ENCODE measurements at places on chromosomes 2 and 18. TPM values are rescaled to one million over a fixed set of nuclear protein-coding genes. Genes with fewer than 3 reads are reported as not detected.

DNA sequence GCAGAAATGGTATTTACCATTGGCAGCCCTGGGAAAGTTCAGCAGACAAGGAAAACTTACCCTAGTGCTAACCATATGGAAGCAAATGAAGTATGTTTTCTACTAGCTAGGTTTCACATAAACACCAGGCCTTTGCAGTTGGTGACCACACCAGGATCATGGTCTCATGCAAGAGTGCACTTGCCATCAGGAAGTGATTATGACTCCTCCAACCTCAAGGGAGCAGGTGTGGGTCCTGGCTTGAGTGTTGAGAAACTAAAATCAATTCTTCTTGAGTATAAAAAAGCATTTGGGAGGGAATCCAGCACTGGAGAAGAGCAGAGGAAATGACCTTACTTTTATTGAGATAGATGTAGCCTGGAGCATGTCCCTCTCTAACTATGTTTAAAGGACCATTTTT is 56.8 kb upstream of the SPAG16 start:
- DNase-seq: no peak

DNA sequence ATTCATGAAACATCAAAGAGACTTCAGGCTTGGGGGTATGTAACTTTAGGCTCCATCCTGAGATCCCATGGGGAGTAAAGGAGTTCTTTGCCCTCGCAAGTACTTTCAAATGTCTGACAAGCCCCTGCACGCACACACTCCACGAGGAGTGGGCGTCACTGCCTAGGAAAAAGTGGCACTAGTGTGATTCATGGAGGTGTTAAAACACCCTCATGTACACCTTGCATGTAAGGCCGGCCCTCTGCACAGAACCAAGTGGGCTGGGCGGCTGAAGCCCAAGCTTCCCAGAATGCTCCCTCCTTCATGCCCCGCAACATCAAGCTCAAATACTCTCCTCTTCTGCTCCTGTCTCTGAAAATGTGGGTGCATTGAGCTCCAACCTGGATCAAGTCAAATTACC is 7.8 kb downstream of the HS1BP3 start:
- no peak for DNase-seq

DNA sequence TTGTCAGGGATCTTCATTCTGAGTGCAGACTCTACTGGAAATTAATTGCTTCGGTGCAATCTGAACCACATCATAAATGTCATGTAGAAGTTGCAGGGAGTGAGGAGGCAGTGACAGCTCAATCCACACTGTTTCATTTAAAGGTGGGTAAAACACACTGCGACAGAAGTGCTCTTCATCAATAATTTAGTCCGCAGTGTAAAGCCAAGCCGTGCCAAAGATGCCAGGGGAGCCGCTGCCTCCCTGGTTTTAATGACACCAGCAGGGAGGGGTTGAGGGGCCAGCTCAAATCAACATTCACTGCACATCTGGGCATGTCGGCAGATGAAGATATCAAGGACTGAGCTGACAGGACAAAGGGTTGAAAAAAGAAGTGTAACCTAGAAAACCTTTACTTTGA is 305.7 kb upstream of the VRK2 start:
- DNase-seq: no peak

DNA sequence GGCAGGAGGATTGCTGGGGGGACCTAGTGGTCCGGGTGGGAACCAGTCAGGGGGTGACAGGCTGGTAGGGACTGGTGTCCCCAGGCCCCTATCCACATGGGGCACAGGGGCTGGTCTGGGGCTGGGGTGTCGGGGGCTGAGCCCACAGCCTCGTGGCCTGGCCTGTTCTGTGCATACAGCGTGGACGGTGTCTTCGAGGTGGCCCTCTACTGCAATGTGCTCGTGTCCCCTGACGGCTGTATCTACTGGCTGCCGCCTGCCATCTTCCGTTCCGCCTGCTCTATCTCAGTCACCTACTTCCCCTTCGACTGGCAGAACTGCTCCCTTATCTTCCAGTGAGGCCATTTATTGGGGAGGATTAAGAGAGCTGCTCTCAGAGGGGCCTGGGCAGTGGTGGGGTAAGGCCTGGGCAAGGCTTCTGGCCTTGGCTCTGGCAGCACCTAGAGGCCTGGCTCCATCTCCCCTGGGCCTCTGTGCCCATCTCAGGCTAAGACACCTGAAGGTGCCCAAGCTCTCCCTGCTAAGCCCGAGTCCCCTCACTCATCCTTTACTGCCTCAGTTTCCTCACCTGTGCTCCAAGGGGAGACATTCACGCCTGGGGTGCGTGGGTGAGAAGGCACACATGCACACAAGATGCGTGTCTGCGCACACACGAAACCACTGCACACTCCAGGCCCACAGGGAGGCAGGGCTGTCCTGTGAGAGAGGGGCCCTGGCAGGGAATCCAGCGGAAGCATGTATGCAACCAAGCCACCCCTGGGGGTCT is 1.9 kb downstream of the CHRNG start:
- DNase-seq: no peak

- DNase-seq: no peak
Measured at GRCh38 chr2:235951493-235951892, 216.7 kb downstream of the GBX2 start.

- DNase-seq: no peak
Measured at GRCh38 chr2:203650860-203651613, 55.4 kb upstream of the CD28 start.

DNA sequence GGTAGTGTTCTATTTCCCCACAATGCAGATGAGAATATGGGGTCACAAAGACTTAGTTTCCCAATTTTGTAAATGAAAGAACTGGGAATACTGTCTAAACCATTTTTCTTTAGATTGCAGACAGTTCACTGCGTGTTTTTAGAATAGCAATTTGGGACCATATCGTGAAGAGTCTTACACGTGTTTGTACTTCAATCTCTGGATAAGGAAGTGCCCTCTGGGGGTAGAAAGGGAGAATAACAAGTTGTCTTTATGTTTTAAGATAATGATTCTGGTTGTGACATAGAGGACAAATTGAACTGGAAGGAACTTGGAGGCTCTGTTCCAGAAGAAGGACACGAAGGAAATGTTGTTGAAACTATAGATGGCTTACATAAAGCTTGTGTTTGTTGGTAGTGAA is 457.7 kb downstream of the CBLN2 start:
- DNase-seq: no peak

DNA sequence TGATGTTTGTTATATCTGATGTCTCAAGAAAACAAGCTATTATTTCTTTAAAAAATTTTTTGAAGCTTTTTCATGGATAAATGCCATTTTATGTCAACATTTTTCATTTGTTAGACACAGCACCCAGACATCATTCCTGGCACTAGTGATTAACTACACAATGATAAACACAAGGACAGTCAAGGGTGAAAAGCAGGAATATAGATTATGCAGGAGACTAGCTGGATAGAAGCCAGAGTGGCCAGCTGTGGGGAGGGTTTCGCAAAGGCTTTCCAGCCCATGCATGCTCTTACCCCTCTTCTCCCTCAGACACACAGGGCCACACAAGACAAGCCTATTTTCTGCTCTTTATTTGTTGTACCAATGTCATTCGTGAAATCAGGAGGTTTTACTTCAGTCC is 127.1 kb upstream of the TTC39C start:
- DNase-seq: no peak

- no peak for DNase-seq
Measured at GRCh38 chr2:214052235-214052634, 358.6 kb upstream of the VWC2L start.

DNA sequence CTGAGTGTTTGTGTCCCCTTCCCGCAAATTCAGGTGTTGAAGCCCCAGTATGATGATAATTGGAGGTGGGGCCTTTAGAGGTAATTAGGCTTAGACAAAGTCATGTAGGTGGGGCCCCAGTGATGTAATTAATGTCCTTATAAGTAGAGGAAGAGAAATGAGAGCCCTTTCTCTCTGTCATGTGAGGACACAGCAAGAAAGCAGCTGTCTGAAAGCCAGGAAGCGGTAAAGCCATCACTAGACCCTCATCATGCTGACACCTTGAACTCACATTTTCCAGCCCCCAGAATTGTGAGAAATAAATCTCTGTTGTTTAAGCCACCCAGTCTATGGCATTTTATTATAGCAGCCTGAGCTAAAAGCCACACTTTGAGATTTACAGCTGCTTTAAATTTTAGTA is 1580.0 kb downstream of the LRP1B start:
- DNase-seq: no peak

- DNase-seq: no peak
Measured at GRCh38 chr2:36569267-36569856, 28.6 kb downstream of the FEZ2 start.

- DNase-seq: no peak
Measured at GRCh38 chr18:32469691-32470459, 807 bp downstream of the GAREM1 start.

DNA sequence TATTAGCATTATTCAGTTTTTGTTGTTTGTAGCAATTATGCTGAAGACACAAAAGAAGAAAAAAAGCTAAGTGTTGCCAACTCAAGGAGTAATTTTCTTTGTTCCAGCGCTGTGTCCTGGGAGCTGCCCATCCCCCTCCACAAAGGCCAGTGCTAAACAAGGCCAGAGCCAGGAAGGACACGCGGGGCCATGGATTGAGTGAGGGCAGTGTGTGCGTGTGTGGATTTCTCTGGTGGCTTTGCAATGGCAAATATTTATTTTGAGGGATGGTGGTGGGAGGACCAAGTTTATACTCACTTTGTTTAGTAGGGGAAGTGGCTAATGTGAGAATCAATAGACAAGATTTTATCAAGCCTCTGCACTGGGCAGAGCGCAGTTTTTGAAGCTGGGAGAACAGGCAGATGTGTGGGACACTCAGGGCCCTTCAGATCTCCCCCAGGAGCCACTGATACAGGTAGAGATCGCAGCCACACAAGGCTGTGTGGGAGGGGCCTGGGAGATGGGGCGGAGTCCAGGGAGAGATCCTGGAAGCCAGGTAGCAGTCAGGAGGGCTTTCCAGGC is 11.4 kb downstream of the AGAP1 start:
- no peak for DNase-seq

GRCh38 chr2:161981679-161982250 is 92.2 kb downstream of the DPP4 start:
- DNase-seq: no peak

- no peak for DNase-seq
Measured at GRCh38 chr2:17756668-17757067, 2.7 kb downstream of the GEN1 start.

- DNase-seq: no peak
Measured at GRCh38 chr2:101806123-101806522, 108.6 kb downstream of the MAP4K4 start.

DNA sequence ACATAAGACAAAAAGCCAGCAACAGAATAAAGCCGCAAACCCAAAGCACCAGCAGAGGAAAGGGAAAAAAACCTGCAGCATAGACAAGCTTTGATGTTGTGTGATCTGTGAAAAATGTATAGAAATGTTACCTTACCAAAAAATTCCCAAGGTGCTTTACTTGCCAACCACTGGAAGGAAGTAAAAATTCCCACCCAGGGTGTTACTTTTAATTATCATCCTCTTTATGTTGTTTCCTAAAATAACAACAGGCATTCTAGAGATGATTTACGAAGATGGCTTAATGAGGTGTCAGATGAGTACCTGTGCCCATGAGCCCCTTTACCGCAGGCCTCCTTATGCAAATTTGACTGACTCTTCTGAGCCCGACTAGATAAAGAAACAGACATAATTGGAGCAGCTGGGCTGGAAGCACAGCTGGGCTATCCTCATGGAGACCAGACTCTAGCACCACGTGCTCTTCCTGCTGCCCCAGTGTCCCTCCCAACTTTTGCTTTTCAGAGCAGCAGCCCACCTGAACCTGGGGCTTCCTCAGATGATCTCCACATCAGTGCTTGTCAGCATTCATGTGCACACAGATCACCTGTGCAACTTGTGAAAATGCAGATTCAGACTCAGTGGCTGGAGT is 41.5 kb downstream of the SRSF7 start:
- peak; percentile 54 for DNase-seq

DNA sequence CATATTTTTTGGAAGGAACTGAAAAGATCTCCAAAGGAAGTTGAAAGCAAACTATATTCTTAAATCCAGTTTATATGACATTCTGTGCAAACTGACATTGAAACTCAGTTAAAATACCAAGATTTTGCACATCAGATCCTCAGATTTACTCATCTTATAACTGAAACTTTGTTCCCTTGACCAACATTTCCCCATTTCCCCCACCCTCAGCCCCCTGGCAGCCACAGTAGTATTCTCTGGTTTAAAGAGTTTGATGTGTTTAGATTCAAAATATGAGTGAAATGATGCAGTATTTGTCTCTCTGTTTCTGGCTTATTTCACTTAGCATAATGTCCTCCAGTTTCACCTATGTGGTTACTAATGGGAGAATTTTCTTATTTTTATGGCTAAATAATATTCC is 99.2 kb upstream of the ITGA4 start:
- peak; percentile 26 for DNase-seq

DNA sequence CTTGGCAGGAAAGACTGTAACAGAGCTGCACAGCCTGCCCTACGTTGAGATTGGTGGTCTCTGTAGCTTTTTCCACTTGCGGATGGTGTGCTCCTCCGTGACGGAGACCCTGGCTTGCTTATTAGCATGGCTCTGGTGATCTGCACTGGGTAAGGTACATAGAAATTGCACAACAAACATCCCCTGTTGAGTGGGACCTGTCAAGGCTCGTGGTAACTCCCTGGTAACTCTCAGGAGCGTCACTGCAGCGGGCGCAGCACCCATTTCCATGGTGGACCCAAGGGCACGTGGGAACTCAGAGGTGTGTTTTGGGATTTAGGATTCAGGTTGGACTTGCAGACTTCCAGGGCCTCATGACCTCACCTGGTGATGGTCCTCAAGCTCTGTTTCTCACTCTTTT is 1.1 kb downstream of the TRAF3IP1 start:
- DNase-seq: no peak

DNA sequence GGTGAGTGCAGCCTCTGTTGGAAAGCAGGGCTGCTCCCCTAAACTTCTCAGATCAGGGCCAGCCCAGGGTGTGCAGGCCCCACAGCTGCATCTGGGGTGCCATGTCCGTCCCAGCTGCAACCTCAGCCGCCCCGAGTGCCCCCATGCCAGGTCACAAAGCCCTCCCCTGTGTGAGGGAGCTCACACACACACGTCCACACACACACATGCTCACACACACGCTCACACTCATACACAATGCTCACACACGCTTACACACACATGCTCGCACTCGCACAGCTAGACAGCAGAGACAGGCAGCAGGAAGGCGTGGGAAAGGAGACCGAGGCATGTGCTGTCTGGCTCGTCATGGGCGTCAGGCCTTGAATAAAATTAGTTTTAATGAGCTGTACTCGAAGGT is 55.4 kb downstream of the ADI1 start:
- DNase-seq: no peak

DNA sequence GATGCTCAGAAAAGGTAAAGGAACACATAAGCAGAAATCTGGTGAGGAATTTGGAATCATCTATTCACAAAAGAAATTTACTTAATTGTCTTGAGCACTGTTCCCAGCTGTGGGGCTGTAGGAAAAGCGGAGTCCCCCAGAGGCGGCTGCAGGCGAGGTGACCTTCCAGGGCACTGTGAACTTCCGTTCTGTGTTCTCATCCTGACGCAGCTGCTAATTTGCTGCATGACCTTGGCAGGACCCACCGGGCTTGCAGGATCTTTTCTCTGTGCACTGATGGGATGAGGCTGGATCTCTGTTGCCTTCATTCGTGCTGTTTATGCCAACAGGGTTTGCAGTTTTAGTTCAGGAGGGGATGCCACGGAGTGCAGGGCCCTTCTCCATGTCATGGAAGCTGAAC is 301.9 kb upstream of the MYT1L start:
- DNase-seq: no peak

The BABAM2 gene
- total RNA-seq: 49.0 TPM

The CRYGD gene
- not detected for total RNA-seq

The CXXC1 gene
- 136 TPM for total RNA-seq

The SULT1C2 gene
- total RNA-seq: not detected

The ANKRD62 gene
- total RNA-seq: not detected

The CDH2 gene
- 0.21 TPM for total RNA-seq

The ZNF892 gene
- total RNA-seq: 3.8 TPM

The SMCHD1 gene
- total RNA-seq: 142 TPM

The ANKRD30B gene
- not detected for total RNA-seq

The M1AP gene
- not detected for total RNA-seq

The UGT1A1 gene
- not detected for total RNA-seq
